NCI-H2227 treated with DMSO at 0.1 percent for 48 hours (cell line): ENCODE measurements at places on chromosomes 2 and 18.

- no peak for DNase-seq
These were observed 137.0 kb upstream of the ATP5MC3 start for GRCh38 chr2:175318542-175318941.

DNA sequence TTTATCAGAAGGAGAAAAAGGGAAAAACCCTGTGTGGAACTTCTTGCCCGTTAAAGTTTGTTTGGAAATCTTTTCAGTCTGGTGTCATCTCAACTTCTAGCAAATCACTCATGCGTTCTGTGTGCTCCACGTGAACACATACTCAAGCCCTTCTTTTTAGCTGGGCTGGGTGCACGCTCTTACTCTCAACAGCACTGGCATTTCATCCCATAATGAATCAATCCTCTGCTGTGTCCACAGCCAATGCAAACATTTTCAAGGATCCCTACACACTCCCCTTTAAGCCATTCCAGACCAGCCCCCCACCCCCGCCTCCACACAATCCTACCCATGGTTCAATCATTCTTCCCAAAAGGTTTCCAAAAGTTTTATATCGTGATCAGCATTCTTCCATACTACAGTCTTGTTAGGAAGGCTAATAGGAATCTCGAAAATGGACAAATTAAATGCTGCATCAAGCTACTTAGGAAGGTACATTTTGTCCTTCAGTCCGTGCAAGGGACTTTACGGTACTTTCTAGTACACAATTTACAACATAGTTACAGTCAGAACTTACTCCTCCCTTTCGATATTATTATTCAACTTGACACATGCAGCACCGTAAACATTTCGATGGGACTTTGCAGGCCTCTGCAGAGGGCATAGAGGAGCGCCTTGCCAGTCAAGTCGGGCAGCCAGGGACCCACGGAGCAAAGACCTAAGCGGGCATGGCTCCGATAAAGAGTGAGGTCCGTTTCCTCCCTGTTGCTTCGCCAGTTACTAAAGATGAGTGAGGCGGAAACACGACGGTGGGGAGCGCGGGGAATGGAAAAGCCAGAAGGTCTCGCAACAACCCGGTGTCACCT is 1.4 kb downstream of the PTGR3 start:
- DNase-seq = no peak

DNA sequence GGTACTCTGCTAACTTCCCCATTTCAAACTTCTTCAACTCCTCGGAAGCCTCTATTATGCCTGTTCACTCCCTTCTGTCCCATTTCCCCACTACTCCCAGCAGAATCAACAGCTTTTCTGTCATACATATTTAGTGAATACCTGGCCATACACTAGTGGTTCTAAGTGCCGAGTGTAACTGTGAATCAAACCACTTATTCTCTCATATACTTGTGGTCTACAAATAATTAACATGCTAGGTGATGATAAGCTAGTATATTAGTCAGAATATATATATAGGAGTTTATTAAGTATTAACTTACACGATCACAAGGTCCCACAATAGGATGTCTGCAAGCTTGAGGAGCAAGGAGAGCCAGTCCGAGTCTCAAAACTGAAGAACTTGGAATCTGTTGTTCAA is 150.7 kb downstream of the CCDC102B start:
- no peak for DNase-seq

GRCh38 chr2:61135510-61135909 is 26.5 kb upstream of the C2orf74 start:
- no peak for DNase-seq

DNA sequence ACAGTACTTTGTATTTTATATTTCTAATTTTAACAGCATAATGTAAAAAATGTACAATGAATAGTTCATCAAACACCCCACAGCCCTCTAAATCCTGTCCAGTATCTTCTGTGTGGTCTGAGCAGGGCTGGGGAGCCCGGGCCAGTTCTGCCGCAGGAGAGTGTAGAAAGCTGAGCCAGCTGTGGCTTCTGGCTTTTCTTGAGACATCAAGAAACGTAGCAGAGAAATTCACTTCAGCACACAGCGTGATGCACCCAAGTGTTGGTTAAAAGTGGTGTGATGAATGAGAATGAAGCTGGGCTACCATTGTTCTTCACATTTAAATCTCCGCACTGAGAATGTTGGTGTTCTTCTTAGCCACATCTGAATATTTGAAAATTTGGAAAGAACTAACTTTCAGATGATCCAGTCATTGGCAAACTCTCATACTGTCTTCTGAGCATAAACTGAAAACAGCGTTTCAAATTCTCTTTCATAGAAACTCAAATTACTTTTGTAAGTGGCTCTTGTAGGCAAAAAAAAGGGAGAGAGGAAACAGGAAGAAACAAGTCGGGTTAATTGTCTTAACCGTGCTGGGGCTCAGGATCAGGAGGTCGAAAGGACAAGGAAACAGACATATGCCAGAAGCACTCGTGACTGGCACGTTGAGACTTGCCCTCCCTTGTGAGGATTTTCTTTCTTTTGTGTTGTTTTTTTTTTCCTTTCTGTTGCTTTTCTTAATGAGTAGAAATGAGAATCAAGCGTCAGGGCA is 23.4 kb upstream of the TMEM87B start:
- DNase-seq = peak; percentile 35
